ENCODE measurements at places on chromosomes 7 and 10.

DNA sequence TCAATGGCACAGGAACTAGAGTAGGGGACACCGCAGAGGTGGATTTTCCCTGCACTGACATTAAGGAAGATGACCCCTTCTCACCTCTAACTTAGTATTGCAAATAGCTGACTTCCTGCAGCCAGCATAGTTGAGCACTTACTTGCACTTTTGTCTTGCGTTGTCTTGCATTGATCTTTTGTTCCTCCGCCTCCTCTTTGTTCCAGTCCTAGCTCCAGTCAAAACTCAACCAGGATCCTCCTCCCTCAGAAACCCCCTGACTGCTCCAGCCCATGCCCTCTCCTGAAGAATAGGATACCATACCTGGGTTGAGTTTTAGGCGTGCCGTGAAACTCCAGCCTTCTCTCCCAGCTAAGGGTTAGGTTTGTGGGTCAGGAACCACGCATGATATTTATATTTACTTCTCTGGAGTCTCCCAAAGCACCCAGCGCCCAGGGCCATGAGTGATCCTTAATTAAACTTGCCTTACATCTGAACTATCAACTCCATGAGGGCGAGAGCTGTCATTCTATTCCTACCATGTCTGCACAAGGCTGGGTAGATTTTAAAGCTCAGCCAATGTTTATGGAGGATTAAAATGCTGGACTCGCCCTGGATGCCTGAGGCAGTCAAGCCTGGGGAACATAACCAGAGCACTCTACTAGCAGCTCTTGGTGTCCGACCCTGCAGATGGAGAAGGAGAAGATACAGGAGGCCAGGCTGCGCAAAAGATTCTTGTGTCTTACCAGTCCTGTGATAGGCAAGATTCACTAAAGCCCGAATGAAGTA lies 14.1 kb downstream of the ZNF467 start:
- no peak for DNase-seq

DNA sequence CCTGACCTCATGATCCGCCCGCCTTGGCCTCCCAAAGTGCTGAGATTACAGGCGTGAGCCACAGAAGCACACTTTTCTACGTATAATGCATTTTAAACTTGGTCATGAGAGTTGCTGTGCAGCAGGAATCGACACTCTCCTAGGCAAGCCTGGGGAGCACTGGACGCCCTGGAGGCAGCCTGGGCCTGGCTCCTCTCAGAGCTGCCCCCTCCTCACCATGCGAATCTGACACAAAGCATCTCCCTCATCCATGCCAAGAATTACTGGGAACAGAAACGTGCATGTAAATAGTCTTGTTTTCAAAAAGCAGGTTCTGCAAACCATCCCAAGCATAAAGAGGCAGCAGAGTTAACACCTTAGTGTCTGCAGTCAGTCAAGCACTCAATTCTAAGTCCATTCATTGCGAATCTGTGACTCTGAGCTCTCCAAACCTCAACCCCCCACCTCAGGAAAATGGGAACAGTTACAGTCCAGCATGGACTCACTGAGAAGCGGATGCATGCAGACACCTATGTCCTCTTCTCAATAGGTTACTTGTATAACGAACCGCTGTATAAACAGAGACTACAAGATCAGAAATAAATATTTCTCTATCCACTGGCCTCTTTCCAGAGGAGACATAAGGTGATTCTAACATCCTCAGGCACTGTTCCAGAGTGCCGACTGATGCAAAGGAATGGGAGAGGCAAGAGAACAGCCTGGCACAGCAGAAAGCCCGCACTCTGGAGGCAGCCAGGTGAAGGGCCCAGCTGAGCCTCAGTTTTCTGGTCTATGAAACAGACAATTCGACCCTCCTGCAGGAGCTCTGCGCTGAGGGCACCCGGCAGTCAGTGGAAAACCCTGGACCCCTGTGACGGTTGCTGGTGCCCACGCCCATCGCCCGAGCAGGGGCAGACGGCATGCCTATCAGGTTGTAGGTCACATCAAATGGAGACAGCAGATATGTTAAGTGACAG lies 68.9 kb downstream of the MAD1L1 start:
- DNase-seq, result no peak

GRCh38 chr10:6721964-6722615 lies 142.0 kb upstream of the PRKCQ start:
- DNase-seq, result no peak

DNA sequence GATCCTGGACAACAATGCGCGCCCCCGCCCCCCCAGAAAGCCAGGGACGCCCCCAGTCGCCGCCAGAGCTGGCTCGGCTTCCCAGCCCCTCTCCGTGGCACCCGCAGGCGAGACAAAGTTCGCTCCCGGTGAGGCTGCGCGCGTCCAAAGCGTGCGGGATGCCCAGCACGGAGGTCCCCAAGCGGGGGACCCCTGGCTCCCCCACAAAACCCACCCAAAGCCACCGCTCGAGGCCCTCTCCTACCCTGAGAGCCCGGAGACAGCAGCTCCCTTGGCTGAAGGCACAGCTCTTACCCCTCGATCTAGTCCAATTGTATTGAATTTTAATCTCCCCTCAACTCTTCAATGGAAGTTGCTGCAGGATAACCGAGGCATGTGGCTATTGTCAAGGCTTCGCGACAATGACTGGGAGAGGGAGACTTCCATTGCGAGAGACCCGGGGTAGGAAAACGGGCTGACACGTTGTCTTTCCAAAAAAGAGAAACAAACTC lies 305.3 kb downstream of the PRPF18 start:
- no peak for DNase-seq

- no peak for DNase-seq
Observed at GRCh38 chr7:103781409-103781808, 208.0 kb downstream of the RELN start.

GRCh38 chr10:103470761-103471653 lies 8.0 kb downstream of the CALHM3 start:
- DNase-seq, result no peak

DNA sequence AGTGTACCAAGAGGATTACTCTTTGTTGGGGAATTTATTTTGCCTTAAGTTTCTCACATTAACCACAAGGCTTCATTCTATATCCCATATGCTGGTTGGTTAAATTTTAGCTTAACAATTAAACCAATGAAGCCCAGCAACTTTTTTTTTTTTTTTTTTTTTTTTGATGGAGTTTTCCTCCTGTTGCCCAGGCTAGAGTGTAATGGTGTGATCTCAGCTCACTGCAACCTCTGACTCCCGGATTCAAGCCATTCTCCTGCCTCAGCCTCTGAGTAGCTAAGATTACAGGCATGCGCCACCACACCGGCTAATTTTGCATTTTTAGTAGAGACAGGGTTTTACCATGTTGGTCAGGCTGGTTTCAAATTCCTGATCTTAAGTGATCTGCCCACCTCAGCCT lies 75.0 kb upstream of the MKX start:
- DNase-seq, result no peak

DNA sequence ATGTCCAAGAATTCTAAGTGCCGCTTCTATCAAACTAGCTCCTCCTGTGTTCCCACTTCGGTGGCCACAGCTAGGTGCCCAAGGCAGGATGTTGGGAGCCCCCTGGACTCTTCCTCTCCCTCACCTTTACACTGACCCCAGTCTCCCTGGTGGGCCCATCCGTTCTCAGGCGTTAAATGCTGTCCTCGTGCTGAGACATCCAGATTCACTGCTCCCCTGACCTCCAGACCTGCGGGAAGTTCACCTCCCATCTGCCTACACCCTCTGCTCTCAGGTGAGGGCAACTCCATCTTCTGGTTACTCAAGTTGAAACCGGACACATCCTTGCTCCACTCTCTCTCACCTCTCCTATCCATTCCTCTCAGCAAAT lies 114.3 kb downstream of the ARHGAP22 start:
- DNase-seq, result no peak

DNA sequence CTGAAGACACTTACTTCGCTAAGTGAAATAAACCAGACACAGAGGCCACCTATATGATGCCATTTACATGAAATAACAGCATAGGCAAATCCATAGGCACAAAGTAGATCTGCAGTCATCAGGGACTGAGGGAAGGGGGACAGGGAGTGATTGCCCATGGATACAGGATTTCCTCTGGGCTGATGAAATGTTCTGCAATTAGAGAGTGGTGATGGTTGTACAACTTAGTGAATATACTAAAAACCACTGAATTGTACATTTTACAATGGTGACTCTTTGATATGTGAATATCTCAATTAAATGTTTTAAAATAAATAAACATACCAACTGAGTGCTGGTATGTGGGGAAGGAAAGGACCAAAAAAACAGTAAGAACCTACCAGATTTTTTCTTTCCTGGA lies 20.4 kb downstream of the PPA1 start:
- DNase-seq, result no peak

DNA sequence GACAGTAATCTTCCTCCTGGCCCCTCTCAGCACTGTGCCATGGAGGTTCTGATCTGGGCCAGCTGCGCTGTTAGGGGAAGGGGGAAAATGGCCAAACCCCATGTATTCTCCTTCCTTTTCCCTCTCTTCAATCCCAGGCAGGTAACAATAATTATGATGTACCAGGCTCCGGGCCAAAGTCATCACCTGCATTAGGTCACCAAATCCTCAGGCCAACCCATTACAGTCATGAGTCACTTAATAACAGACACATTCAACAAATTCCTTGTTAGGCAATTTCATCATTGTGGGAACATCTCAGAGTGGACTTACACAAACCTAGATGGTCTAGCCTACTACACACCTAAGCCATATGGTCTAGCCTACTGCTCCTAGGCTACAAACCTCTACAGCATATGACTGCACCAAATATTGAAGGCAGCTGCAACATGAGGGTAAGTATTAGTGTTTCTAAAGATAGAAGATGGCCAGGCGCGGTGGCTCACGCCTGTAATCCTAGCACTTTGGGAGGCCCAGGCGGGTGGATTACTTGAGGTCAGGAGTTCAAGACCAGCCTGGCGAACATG lies 2.2 kb upstream of the HSPB1 start:
- DNase-seq, result no peak

DNA sequence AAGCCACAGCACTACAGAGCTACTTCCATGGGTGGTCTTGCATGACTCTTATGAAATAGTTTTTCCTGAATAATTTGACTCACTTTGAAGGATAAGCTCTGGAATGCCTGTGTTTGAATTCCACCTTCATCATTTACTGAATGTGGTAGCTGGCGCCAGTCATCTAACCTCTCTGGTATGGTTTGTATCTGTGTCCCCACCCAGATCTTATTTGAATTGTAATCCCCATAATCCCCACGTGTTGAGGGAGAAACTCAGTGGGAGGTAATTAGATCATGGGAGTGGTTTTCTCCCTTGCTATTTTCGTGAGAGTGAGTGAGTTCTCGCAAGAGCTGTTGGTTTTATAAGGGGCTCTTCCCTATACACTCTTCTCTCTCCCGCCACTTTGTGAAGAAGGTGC lies 11.2 kb upstream of the SLC13A1 start:
- no peak for DNase-seq

GRCh38 chr7:138460176-138460648 lies at the start of gene TRIM24:
TSS of gene TRIM24 (plus strand) at chr7:138460259. CDS start at chr7:138460549, 290 bp downstream.
- peak; percentile 97 for DNase-seq

- DNase-seq, result peak; percentile 63
Observed at GRCh38 chr10:124388476-124388822, 30.3 kb downstream of the OAT start.

GRCh38 chr10:36666451-36666850 lies 458.9 kb upstream of the ANKRD30A start:
- DNase-seq, result no peak

DNA sequence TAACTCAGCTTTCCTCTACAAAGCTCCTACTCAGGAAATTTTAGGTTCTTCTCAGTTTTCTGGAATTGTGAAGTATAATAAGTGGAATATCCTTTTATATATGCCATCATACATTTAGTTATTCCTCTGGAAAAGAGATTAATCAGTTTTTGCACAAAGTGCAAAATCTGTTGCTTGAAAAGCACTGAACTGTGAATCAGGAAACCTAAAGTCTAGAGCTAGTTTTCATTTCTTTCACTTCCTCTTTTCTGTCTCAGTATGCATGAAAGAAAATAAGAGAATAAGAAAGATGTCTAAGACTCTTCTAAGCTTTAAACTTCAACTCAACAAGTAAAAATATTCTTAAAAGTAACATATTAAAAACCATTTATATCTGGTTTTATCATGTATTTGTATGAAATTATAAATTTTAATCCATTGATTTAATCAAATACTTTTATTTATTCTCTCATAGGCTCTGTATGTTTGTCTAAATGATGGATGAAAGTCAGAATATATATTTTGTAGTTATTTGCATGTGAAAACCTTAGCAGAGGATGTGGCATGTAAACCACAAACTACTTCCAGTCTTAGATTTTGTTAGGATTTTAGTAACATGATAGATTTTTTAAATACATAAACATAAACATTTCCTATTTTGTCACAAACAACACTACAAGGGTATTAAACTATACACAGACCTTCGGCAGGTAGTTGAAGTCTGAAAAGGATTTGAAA lies 1073.0 kb downstream of the XPNPEP1 start:
- DNase-seq, result no peak

GRCh38 chr7:135510592-135511183 lies 786 bp upstream of the CNOT4 start:
- DNase-seq, result no peak

DNA sequence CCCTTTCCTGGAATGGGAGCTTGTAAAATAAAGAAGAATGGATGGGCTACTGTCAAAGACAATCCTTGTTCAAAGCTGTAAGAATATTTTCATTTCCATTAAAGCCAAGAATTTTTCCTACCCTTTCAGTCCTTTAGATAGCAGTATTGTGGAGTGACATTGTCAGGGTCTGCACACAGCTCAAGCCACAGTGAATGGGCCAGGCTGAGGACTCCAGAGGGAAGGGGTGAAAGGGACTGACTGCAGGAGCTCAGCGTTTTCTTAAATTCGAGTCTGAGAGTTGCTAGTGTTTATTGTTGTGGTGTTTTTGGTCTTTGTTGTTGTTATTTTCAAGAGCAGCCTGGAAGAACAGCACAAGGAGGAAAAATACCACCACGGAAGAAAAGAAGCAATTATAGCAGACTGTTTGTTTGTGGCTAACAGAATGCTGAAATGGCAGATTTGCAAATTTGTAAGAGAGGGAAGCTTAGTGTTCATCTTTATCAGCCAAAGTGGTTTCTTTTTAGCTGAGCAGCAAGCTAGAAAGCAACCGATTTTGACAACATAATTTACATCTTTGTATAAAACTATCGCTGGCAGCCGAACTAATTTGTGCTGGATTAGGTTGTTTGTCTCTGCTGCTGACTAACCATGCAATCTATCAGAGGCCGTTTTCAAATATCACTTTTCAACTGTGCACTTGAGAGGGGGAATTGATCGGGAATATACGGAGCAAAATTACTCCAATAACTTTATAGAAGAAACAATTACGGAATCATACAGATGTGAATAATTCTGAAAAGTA lies 192.1 kb downstream of the LRMDA start:
- no peak for DNase-seq

DNA sequence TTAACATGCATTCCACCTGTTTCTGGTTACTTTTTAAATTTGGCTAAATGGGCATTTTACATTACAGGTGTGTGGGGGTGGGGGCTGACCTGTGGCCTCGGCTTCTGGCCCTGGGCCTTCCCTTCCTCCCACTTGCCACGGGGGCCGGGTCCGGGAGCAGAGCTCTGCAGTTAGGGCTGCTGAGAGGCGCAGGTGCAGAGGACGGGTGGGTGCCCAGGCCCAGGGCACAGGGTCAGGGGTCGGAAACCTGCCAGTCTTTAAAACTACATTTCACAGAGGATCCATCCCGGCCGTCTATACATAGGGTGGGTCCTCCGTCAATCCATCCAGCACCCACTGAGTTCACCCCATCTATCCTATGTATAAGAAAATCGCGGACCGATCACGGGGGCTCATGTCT lies 106.5 kb upstream of the INSIG1 start:
- no peak for DNase-seq

GRCh38 chr7:6590645-6591110 lies 857 bp downstream of the INTS15 start:
- DNase-seq, result no peak

GRCh38 chr10:121974019-121974534 lies 940 bp downstream of the NSMCE4A start:
- no peak for DNase-seq
